ENCODE measurements at places on chromosomes 16 and 17. TPM values are rescaled to one million over a fixed set of nuclear protein-coding genes. Genes with fewer than 3 reads are reported as not detected.

Gene PPP1R27
- not detected for total RNA-seq

Gene RAB26
- not detected for total RNA-seq

Gene KRTAP4-1
- total RNA-seq, result not detected

Gene SLC25A10
- total RNA-seq, result 18.0 TPM

Gene DNAH3
- total RNA-seq, result not detected

Gene CRAMP1
- total RNA-seq, result 11.3 TPM

GRCh38 chr16:4433914-4434787 lies 8.5 kb downstream of the DNAJA3 start:
- DNase-seq, result no peak

DNA sequence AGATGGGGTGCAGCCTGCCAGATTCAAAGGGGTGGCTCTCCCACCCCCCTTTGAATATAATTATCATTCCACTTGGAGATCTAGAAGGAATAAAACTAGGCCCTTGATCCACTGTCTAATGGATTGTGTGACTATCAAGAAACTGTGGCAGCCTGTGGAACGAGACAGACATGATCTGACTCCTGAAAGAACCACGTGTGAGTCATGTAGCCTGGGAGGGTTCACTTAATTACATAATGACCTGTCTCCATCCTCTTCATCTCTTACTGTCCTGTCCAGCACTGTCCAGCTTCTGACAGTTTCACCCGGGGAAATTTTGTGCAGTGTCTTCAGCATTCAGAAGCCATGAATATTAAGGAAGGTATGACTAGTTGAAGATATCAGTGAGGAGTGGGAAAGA lies 43.3 kb upstream of the CDH13 start:
- DNase-seq, result no peak

- no peak for DNase-seq
These were observed 20.1 kb upstream of the ABCC3 start for GRCh38 chr17:50614471-50615051.

DNA sequence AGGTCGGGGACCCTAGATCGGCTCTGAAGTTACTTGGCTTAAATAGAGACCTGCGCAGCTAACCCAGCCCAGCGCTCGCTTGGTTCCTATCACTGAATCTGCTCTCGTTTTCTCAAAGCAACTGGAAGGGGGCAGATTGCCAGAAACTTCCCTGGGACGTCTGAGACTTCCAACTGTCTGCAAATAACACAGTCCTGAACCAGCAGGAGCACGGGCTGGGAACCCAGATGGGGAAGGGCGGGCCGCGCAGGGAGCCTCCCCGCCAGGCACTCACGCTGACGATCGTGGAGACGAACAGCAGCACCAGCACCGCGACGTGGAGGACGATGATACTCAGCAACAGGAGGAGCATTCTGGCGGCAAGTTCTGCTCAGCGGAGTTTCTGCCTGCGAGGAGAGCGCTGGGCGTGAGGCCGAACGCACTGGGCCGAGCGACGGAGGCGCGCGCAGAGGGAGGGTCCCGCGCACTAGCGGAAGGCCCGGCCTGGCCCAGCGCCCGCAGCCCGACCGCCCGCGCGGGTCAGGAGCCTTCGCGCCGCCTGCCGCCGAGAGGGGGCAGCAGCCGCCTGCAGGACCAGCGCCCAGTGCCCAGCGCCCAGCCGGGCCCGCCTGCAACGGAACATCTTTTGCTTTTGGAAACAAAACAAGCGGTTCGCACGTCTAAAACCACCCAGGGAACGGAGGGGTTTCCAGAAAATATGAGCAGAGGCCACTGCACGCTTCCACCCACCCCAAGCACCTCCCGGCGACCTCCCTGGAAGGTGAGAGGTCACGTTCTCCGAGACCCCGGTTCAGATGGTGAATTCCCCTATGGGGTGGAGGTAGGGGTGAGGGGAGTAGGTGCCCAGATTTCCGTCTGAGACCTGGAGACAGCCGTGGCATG lies 4.5 kb downstream of the PMP22 start:
- DNase-seq, result peak; percentile 68

DNA sequence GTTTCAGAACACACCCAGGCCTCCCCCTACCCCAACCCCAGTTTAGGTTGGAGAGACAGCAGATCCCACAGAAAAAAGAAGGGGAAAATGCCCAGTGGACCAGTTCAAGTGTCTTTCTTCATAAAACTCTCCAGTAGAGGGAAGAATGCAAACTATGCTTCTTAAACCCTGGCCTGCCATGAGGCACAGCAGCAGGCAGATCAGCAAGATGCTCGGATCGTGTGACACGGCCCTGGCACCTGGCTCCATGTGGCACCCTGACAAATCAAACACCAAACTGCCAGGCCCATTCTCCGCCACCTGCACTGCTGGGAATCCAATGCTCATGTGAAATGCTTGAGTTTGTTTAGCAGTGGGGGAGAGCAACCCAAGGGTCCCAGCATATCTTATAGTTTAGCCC lies 166.8 kb downstream of the SOX9 start:
- no peak for DNase-seq

GRCh38 chr17:51660266-51660665 lies 399.9 kb downstream of the UTP18 start:
- DNase-seq, result no peak

DNA sequence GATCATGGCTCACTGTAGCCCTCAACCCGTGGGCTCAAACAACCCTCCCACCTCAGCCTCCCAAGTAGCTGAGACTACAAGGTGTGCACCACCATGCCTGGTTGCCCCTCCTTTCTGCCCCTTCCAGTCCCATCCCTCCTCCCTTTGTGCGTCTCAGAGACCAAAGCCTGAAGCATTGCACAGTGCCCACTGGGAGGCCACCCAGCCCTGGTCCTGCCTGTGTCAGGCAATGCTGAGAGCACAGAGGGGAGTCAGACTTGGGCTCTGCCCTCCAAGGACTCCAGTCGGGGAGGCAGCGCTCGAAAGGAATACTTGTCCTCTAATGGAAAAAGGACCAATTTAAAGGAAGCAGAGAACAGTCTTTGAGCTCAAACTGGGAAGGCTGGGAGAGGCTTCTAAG lies 20.4 kb downstream of the RAI1 start:
- no peak for DNase-seq

DNA sequence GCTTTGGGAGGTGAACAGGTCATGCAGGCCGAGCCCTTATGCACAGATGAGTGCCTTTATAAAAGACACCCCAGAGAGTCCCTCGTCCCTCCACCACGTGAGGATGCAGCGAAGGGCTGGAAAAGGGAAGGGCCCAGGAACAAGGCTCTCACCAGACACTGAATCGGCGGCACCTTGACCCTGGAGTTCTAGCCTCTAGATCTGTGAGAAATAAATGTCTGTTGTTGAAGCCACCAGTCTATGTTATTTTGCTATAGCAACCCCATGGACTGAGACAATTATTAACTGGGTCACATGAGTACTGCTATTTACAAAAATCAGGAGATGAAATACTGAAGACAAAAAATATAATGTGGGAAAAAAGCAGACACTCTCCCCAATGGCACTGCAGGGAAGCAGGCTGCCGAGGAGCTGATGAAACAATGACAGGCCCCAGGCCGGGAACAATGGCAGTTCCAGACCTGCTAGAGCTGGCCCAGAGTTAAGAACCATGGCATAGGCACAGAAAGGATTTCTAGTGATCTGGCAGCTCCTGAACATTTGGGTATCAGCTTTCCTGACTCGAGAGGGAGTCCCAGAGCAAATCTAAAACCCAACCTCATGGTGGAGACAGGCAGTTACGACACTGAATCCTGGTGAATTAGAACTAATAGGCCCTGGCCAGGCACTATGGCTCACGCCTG lies 17.8 kb upstream of the GGA2 start:
- DNase-seq, result no peak

DNA sequence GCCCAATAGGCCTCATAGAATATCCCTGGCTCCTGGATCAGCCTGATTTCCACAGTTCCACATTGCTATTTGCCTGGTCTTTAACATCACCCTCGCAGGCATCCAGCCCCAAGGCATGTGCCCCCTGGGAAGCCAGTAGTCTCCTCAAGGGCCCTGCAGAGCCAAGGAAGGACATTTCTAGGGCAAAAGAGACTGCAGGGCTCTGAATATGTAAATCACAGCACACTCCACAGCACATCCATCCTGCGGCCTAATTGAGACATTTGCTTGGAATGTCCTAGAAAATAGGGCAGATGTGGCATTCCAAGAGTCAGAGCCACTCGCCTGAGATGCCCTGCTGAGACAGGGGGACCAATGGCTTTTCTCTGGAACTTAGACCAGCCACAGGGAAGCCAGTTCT lies 11.4 kb upstream of the C16orf78 start:
- DNase-seq, result no peak

DNA sequence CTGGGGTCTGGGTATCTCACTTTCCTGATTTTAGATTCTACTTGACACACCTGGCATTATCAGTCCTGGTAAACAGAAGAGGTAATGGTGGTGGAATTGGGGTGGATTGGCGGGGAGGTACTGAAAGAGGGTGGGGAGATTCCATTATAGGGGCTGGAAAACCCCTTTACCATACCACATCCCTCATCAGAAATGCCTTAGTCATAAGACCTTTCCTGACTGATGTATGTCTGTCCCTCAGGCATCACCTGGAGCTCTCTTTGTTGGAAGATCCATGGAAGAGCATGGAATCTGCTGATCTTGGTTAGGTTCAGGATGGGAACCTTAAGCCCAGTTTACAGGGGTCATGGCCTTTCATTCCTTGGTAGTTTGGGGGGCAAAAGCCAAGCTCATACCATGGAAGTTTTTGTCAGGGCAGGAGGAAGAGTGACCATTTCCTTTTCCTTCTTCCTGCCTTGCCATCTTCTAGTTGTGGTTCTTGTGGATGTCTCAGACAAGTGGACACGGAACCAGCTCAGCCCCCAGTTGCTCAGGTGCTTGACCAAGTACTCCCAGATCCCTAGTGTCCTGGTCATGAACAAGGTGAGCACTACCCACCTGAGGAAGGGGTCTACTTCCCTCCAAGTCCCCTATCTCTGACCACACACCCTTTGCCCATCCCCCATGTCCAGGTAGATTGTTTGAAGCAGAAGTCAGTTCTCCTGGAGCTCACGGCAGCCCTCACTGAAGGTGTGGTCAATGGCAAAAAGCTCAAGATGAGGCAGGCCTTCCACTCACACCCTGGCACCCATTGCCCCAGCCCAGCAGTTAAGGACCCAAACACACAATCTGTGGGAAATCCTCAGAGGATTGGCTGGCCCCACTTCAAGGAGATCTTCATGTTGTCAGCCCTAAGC lies 3.3 kb downstream of the ERAL1 start:
- DNase-seq, result no peak

DNA sequence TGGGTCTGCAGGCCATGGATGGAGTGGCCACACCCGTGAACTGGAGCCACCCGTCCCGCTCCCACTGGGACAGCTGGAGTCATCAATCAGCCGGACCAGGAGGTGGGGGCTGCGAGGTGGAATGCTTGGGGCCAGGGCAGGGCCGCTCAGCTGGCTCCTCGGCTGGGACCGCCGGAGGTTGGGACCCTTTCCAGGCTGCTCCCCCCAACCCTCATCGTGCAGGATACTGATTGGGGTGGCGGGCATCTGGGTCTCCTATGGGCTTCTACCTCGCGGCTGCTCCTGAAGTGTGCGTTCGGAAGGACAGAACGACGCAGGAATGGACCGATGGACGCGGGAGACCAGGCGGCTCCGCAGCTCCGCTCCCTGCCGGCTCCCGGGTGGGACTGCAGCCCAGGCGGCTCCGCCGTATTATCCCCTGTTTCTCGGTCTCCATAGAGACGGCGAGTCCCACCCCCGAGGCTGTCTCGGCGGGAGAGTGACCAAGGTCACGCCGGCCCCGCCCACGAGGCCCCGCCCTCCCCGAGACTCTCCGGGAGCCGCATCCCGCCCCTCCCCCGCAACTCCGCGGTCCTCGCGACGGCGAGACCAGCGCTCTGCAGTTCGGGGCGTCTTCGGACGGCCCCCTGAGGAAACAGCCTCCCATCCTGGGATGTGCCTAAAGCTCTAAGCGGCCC lies at the start of gene TPPP3:
Gene TPPP3 (minus strand): TSS at position 388 of the 677 bp plus-strand sequence. CDS start 2,387 bp downstream, outside the sequence.
- DNase-seq, result peak; percentile 47

- no peak for DNase-seq
These were observed 8.6 kb downstream of the USP32 start for GRCh38 chr17:60383379-60383778.

GRCh38 chr17:14296166-14296910 lies 4.5 kb upstream of the HS3ST3B1 start:
- DNase-seq, result no peak

GRCh38 chr16:12340151-12340733 lies 363.7 kb downstream of the SNX29 start:
- peak; percentile 64 for DNase-seq

- DNase-seq, result peak; percentile 38
These were observed 821 bp downstream of the SOCS7 start for GRCh38 chr17:38352245-38353085.

Data from activated naive CD4-positive, alpha-beta T cell treated with anti-CD3 and anti-CD28 coated beads for 36 hours (primary cell).